Activated T-cell treated with anti-CD3 and anti-CD28 coated beads, Interleukin-2, amount 50 U/mL, for 4 hours (primary cell): ENCODE measurements at places on chromosomes 7 and 10. TPM values are rescaled to one million over a fixed set of nuclear protein-coding genes. Genes with fewer than 3 reads are reported as not detected.

The HMX3 gene
- 0.16 TPM for total RNA-seq

GRCh38 chr7:157898802-157899505, 562.1 kb downstream of the DNAJB6 start:
- DNase-seq: no peak

The GIMAP2 gene
- total RNA-seq: 22.7 TPM

The MARVELD1 gene
- total RNA-seq: 1.6 TPM

GRCh38 chr10:26573674-26574073, 123.8 kb upstream of the PDSS1 start:
- no peak for DNase-seq

- DNase-seq: no peak
Observed at GRCh38 chr7:132415259-132415658, 161.0 kb downstream of the PLXNA4 start.

The CALHM1 gene
- not detected for total RNA-seq

DNA sequence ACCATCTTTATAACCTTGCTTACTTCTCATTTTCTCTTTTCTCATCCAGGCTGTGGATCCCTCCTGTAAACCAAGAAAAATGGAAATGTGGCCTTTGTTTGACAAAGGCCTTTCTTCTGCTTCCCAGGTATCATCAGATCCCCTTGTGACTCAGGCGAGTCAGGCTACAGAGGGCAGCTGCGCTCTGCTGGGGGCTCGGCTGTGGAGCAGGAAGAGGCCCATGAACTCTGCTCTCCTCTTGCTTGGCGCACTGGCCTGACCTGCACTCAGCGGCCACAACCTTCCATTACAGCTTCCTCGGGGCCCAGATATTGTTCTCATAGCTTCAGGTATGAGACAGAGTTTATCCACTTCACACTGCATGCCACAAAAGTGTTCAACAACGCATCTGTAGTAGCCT, 457.6 kb upstream of the COBL start:
- no peak for DNase-seq

DNA sequence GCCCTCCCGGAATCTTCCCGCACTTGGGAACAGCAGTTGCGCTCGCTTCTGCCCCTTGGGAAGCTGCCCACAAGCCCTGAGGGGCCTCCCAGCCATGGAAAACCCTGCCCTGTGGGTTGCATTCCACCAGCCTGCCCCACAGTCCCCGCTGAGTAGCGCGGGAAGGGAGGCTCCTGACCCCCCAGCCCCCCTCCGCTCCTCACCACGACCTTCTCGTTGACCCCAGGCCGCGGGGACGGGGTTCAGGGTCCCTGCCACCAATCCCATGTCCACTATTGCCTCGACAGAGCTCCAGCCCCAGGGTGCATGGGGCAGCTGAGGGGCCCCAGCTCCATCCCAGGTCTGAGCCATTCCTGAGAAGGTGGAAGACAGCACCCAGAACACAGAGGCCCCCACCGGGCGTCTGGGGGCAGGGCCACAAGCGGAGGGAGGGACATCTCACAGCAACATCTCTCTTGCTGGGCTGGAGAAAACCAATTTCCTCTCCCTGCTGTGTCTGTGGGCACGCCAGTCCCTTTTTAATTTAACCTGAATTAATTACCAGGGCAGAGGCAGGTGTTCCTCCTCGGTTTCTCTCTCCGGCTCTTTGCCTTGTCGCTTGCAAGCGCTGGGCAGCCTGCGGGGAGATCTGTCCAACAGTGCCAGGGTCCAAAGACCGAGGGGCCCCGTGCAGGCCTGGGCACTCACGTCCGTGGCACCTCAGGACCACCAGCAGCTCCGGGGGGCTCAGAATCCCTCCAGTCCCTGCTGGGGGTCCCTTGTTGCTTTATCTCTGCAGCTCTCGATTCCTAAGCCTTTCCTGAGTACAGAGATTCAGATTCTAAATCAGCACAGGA, 57.9 kb downstream of the FOXL3 start:
- DNase-seq: no peak

The DIP2C gene
- total RNA-seq: 0.27 TPM

The RAPGEF5 gene
- 0.21 TPM for total RNA-seq

- no peak for DNase-seq
Observed at GRCh38 chr10:115539142-115539762, 446.1 kb downstream of the ATRNL1 start.

DNA sequence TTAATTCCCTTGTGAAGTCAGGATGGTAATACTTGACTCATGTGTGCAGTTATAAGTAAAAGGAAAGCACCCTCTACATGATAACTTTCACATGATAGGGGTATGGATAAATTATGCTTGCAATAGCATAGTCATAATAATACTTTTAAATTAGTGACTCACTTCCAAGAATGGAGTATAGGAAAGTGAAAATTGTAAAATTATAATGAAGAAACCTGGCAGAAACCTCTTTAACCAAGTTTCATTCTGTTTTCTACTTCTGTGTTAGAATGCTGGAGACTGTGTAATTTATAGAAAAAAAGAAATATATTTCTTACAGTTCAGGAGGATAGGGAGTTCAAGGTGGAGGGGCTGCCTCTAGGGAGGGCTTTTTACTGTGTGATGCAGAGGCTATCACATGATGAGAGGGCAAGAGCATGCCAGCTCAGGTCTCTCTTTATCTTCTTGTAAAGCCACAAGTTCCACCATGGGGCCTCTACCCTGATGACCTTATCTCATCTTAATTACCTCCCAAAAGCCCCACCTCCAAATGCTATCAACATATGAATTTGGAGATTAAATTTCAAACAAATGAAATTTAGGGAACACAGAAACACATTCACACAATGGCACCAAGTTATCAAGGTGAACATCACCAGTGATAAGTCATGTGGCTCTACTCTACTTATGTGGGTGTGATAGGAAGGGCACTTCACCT, 43.2 kb downstream of the HDAC9 start:
- DNase-seq: no peak

- DNase-seq: no peak
Observed at GRCh38 chr10:133526957-133527588, at the start of gene CYP2E1. Gene CYP2E1, plus strand, starts transcription at chr10:133527363. Its CDS starts 33 bp downstream, at chr10:133527396.

The ASB13 gene
- total RNA-seq: 8.0 TPM

The GBX1 gene
- total RNA-seq: not detected

DNA sequence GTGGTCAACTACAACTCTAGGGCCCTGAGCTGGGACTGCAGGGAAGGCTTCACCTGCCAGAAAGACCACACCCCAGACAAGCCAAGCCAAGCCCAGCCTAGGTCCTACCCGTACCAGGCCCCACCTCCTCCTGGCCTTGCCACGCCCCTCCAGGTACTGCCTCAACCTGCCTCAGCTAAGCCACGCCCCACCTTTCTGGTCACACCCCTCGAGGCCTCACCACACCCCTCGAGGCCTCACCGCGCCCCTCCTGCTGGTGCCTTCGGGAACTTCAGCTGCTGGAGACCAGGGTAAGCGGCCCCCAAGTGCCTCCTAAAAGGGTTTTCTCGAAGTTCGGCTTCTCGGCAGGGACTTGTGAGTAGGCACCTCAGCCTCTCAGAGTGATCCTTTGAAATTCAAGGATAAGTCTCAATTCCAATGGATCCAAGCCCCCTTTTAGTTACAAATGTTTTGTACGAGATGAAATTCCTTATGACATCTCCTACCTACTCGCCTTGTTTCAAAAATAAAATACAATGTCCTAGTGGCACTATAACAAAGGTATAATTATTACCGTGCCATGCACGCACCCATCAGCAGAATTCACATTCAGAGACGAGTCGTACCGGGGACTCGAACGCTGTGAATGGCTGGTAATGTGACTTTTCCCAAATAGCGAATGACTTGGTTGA, 171.2 kb downstream of the ARHGAP21 start:
- DNase-seq: no peak

- DNase-seq: no peak
Observed at GRCh38 chr7:149229526-149229925, 9.9 kb upstream of the ZNF212 start.

The NUTM2E gene
- total RNA-seq: 0.19 TPM

DNA sequence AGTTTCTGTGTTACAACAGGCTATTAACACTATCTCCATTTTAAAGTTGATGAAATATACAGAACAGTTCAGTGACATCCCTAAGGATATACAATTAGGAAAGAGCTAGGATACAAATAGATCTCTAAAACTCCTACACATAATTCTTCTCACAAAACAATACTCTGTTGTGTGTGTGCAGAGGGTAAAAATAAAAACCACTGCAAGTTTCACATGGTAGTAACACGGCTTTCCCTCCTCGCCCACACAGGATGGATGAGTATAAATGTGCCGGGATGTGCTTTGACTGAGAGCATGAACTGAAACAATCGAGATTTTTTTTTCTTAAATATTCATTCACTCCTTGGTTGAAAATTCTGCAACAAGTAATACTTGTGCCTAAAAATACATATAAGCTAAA, 131.5 kb upstream of the C1QL3 start:
- no peak for DNase-seq

- DNase-seq: peak; percentile 10
Observed at GRCh38 chr10:89837165-89838043, 136.0 kb downstream of the KIF20B start.

DNA sequence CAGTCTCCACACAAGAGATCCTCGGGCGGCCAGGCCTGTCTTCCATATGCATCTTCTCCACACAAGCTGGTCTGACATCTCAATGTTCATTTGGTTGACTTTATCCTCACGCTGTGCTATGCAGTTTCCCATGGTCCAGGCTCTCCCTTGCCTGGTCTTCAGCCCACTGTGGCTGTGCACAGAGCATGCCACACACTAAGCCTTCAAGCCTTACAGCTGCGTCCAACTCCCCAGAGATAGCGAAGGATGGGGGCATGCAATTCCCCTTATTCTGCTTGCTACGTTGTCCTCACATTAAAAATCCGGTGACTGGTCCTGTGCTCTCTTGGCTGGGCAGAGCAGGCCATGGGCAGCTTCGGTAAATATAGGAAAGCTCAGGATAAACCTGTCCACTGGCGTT, 188.7 kb upstream of the TCERG1L start:
- no peak for DNase-seq

- no peak for DNase-seq
Observed at GRCh38 chr10:129849853-129850252, 114.2 kb downstream of the EBF3 start.

DNA sequence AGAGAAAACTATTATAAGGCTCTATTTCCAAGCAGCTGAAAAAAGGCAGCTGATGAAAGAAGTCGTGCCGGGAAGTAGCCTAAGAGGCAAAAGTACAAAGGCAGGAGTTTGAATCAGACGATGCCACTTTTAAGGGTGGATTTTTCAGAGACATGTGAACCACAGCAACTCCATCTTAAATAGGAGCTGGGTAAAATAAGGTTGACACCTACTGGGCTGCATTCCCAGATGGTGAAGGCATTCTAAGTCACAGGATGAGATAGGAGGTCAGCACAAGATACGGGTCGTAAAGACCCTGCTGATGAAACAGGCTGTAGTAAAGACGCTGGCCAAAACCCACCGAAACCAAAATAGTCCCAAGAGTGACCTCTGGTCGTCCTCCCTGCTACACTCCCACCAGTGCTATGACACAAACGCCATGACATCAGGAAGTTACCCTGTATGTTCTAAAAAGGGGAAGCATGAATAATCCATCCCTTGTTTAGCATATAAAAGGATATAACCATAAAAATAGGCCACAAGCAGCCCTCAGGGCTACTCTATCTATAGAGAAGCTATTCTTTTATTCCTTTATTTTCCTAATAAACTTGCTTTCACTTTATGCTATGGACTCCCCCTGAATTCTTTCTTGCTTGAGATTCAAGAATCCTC, 45.5 kb upstream of the PRSS1 start:
- DNase-seq: no peak

The CHST3 gene
- 2.0 TPM for total RNA-seq

The CDK1 gene
- total RNA-seq: 12.7 TPM

- DNase-seq: no peak
Observed at GRCh38 chr10:113739031-113739430, 12.5 kb upstream of the PLEKHS1 start.

DNA sequence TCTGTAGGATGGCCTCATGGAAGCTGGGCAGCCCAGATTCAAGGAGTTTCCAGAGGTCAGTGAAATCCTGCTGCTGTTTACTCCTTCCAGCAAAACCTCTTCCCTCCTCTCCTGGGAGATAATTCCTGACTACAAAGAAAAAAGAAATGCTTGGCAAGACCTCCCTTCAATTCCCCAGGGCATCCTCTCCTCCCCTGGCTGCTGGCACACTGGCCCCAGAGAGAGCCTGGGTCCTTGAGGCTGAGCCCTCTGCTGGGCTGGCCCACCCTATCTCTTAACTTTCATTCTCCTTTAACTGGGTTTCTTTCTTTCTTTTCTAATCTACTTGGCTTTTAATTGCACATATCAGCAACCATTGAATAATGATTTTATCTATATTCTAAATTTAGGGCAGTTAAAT, 7.7 kb downstream of the DRGX start:
- DNase-seq: no peak

DNA sequence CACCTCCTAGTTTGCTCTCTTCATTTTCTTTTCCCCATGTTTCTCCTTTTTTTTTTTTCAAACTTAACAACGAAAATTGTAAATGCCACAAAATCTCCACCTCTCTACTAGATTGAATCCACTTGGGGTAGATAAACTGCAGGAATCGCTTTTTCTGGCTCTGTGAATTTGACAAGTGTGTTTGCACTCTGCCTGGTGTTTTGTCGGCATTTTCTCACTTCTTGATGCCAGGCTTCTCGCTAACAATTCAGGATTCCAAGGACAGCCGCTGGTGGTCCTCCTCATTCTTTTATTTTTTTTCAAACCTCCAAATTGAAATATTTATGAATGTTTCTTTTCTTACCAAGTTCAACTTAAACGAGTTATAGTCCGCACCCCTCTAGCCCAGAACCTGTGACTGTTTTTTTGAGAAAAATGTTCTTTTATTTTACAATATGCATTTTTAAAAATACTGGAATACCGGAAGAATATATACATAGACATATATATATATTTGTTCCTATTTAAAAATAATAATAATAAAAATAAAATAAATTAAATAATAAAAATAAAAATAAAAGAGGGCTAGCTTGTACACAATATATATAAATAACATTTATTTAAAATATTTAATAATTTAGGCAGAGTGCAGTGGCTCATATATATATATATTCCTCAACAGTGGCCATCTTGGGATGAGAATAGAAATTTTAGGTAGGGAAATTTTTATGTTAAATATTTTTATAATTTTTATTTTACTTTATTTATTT, 538.8 kb downstream of the TYW1 start:
- no peak for DNase-seq

The LIPJ gene
- total RNA-seq: not detected

- DNase-seq: no peak
Observed at GRCh38 chr7:30057741-30058140, 29.5 kb downstream of the PLEKHA8 start.

DNA sequence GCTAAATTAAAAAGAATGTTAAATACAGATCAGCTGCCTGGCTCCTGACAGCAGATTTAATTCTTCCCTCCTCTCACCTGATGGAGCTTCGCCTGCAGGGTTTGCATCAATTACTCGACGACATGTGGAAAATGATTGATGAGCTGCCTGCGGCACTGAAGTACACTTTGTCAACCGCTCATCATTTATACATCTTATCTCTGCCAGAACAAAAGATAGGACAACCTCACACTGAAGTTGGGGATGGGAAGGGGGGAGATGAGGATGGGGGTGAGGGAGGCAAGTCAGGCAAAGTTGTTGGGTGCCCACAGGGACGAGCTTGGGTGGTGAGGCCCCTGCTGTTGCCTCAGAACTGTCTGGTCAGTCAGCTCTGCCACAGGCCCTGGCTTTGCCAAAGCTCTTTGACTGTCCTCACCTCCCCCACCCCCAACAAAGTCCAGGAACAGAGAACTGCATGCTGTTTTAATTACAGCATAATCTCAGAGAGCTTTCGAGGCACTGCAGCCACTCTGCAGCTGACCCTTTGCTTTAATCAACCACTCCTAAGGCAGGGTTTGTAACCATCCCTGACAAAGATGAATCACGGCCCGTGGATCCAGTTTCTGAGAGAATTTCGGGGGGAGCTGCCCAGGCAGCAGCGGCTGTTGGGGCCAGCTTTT, 702.3 kb downstream of the LRMDA start:
- no peak for DNase-seq

The GSTO2 gene
- total RNA-seq: 1.1 TPM

The CCDC3 gene
- total RNA-seq: 0.10 TPM
